ENCODE measurements at places on chromosomes 2 and 18.

GRCh38 chr18:57748770-57749603 lies 54.1 kb downstream of the ATP8B1 start:
- peak; percentile 58 for DNase-seq

DNA sequence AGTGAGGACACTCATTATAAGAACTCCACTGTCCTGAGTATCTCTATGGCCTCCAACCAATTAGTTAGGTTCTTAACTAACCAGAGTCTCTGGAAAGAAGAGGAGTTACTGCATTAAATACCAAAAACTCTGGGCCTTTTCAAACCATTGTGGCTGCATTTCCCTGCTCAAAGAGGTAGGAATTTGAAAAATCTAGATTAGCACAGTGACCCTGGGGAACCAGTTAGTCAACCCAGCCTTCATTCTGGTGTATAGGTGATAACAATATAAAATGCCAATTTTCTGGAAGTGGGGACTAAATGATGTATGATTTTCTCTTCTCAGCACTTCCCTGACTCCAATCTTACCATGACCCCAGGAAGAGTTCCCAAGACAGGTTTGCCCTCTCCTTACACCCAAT lies 287.8 kb upstream of the SETBP1 start:
- no peak for DNase-seq

GRCh38 chr2:104845552-104845931 lies 8.4 kb upstream of the POU3F3 start:
- DNase-seq, result no peak

GRCh38 chr2:132715386-132716351 lies 45.7 kb upstream of the LYPD1 start:
- DNase-seq, result peak; percentile 33
